Stimulated activated naive CD4-positive, alpha-beta T cell (primary cell): ENCODE measurements at places on chromosomes 16 and 17.

DNA sequence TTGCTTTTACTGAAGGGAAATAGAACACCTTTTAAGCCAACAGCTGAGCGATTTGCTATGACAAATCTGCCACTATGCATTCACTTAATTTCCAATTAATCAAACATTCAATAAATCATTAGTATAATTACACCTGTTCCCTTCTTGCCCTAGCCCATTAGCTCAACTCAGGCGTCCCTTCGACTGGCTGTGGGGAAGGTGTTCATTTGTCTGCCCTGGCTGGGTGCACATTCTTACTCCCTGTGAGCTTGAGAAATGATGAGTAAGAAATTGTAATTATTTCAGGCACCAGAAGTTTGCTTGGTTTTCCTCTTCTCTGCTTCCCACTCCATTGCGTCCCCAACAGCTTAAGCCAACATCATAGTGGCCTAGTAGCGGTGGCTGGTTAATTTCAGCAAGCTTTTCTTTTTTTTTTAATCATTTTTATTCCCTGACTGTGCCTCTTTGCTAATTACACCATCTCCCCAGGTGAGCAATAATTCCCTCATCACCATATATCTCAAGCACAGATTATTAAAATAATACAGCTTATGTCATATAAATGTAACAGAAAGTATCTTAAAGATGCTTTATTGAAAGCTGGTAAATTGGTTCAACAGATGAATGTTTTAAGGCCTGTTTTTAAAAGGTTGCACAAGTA lies 623.9 kb upstream of the RBFOX1 start:
- DNase-seq = no peak

DNA sequence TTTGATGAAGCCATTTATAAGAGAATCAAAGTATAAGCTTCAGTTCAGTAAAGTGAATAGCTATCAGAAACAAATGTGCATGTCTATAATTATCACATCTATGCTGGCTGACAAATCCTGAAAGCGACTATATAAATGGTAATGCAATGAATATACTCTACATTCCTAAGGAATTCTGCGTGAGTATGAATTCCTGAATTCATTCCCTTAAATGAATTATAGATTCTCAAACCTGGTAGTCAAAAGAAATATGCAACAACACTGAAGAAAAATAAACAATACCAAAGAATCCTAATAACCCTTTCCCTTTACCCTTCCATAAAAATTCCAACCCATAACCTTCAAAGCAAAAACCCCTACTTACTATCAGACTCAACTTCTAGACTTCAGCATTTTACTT lies 416.6 kb upstream of the PMFBP1 start:
- no peak for DNase-seq

GRCh38 chr17:77770331-77771105 lies 188.0 kb upstream of the TNRC6C start:
- DNase-seq = no peak

DNA sequence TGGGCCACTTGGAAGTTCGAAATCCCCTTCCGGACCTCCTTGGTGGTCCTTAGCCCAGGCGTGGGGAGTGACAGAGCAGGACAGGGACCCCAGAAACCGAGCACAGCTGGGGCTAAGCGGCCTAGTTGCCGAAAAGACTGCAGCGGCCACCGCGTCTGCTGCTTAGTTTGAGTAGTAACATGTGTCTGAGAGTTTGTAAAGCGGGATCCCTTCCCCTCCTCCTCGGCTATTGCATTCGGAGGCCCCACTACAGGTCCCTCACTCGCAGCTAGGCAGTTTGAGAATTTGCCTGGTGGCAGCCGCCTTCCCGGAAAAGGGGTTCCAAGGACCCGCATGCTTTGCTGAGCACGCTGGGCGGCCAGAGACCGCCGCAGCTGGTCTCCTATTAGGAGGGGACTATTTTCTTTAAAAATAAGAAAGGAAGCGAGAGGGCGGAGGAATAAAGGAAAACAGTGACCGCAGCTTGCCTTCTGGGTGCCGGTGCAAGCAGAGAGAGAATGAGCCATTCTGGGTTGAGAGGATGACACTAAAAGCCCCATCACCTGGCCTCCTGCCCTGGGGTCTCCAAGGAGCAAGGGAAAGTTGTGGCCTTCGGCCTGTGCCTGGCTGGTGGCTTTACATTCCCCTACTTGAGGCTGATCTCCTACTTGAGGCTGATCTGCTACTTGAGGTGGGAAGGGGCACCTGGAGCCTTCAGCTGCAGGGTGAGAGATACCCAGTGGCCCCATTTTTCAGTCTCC lies 1.1 kb upstream of the HOXB5 start:
- no peak for DNase-seq

DNA sequence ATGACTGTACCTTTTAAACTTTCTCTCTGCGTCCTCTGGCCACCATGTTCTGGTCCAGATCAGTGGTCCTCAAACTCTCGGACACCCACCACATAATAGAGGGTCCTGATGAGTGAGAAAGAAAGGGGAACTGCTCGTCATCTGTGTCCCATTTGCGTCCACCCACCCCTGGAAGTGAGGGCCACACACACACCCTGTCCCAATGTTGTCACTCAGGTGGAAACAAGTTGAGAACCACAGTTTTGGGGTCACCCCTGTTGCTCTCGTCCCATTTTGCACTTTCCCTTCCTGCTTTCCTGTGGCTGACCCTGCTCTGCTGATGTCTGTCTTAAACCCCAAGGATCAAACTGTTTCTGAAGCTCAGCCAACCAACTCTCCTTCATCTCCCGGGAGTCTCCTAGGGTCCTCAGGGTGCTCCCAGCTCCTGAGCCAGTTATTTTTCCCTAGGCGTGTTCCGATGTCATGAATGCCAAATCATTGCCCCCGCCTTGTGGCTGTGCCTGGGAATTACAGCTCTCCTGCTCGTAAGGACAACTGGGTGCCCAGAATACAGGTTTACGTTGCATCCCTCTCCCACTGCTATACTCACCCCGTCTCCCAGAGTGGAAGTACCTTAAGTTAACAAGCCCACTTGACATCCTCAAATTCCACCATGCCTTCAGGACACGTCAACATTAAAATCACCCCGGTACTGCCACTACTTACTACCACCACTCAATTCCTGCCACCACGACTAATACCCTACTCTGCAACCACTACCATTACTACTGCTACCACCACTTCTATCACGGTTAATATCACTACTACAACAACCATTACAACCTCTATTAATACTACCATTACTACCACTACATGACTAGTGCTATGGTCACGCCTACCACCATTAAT lies 26.0 kb upstream of the HNF1B start:
- DNase-seq = no peak

DNA sequence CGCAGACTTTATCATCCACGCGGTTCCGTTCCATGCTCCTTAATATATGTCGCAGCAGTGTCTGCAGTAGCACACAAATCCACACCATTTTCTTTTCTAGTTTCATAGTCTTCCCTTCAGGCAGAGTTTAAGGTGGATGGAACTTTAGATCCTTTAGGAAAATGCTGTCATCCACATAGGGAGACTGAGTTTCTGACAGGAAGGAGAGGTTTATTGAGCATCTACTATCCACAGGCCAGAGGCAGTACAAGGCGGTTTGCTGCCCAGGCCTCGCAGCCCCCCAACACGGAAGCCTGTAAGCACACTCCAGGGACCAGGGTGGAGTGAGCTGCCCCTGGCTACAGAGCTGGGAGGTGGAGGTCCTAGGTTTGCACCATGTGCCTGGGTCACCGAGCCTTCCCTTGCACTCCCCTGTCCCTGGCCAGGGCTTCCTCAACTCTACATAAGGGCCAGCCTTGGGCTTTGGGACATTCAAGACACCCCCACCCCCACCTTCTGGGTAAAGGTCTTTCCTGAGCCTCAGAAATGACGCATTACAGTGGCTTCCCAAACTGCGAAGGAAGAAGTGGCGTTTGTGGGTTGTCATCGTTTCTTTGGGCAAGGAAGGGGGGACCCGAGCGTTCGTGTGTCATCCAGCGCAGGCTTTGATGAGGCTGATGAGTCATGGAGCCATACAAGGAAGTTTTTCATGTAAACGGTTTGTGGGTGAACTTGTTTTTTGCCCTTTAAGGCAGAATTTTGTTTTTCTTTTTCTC lies 146.5 kb upstream of the PLCG2 start:
- DNase-seq = peak; percentile 67

GRCh38 chr16:49410226-49410625 lies 36.6 kb downstream of the C16orf78 start:
- no peak for DNase-seq

GRCh38 chr17:63511331-63511730 lies 11.8 kb upstream of the KCNH6 start:
- no peak for DNase-seq

GRCh38 chr17:63345611-63346010 lies 100.5 kb downstream of the CYB561 start:
- DNase-seq = no peak

GRCh38 chr17:33802349-33803198 lies 452.5 kb upstream of the CCL2 start:
- no peak for DNase-seq

- no peak for DNase-seq
Observed at GRCh38 chr17:73870473-73870872, 226.2 kb upstream of the SDK2 start.

GRCh38 chr17:69448431-69449102 lies 34.1 kb downstream of the MAP2K6 start:
- no peak for DNase-seq

DNA sequence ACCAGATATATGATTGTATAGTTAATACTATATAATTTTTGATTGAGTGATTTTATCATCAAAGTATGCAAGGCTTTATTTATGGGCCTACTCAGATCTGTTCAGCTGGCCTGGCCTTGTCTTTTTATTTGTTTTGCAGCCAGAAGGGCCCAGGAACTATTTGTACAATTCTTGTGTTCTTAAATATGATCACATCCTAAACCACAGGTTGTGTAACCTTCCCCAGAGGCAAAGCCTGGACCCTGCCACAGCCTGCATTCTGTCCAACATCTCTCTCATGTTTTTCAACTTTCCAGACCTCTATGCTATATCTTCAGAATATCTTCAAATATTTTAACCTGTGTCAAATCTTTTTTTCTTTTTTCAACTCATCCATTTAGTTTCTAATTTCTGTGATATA lies 410.4 kb upstream of the MON1B start:
- no peak for DNase-seq

DNA sequence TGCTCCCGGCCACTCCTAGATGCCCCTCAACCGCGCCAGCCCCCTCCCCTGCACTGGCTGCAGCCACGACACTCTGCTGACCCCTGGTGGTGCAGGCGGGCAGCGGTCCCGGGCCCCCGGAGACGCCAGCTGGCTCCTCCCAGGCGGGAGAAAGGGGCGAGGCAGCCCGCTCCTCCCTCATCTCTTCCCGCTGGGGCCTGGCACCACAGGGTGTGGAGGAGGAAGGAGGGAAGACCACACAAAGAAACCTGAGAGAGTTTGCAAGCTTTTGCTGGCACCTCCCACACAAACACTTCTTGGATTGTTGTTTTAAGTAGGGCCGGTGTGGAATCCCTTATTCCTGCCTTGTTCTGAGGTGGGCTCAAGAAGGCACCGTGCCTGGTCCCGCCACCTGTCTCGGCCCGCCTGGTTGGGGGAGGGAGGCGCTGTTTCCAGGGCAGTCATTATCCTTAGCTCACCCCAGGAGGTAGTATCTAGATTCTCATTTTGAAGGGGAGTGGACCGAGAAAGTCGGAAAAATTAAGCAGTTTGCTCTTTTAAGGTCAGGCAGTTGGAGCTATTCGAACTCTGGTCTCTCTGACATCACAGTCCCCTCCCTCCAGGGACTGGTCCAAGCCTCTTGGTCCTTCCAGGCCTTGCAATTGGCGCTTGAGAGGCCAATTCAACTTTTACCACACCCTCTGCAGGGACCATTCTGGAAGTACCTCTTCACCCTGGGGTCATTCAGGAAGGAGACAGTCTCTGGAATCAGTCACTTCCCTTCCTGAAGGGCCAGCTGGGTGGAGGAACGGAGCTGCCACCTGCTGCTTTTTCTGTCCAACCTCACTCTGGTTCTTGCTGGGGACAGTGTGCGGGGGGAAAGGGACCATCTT lies 959 bp upstream of the ANKRD13B start:
- peak; percentile 62 for DNase-seq

GRCh38 chr16:57774705-57775285 lies 27.5 kb downstream of the KIFC3 start:
- DNase-seq = no peak

DNA sequence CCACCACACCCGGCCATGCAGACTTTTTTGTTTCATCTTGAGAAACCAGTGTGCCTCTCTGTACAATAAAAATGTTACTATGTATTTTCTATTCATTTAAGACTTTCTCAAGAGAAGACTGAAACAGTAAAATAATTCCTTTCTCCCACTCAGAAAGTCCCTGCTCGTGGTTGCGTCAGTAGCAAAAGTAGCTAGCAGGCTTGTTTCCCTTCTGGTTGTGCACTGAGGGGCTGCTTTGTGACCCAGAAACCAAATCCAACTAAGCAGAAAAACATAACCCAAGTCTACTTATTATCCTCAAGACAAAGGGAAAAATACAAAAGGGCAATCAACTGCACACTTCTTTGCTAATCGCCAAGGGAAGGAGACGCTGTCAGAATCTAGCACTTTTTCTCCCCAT lies 3.4 kb upstream of the PNPO start:
- no peak for DNase-seq

DNA sequence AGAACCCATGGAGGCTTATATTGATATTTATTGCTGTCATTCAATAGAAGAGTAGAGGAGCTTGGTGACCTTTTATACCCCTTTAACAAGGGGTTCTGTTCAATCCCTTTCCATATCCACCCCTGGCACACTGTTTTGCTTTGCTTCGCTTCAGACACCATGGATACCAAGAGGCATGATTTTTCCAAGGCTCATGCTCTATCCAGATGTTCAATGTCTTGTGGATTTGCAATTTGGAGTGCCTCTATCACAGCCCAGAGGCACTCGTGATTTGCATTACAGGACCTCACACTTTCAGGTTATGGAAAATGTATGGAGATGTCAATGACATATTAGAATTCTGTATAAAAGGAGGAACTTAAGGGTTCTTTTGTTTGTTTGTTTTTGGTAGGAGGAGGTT lies 21.5 kb downstream of the CFAP20 start:
- DNase-seq = no peak

- DNase-seq = no peak
Observed at GRCh38 chr17:75205793-75206163, 299 bp downstream of the NUP85 start.

DNA sequence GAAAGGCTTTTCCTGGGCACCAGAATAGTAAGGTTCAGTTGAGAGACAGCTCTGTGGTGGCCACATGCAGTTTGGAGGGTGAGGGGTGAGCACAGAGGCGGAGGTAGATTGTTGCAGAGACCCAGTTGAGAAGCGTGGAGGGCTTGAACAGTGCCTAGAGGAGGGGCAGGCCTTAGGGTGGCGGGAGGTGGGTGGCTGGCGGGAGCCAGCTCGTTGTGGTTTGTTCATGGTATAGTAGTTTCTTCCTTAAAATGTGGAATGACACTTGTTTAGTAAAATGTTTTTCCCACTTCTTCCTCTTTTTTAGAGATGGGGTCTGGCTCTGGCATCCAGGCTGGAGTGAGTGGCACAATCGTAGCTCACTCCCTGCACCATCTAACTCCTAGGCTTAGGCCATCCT lies 14.2 kb downstream of the USP10 start:
- no peak for DNase-seq

GRCh38 chr17:10605221-10605783 lies 51.8 kb downstream of the MYH3 start:
- DNase-seq = no peak
